Activated CD4-positive, alpha-beta memory T cell treated with anti-CD3 and anti-CD28 coated beads, Interleukin-2, amount 10 ng/mL, durations not matched to agents 7 days and 5 days (primary cell): ENCODE measurements at places on chromosomes 12 and 14.

- no peak for DNase-seq
Measured at GRCh38 chr14:104116756-104117340, 21.5 kb upstream of the KIF26A start.

DNA sequence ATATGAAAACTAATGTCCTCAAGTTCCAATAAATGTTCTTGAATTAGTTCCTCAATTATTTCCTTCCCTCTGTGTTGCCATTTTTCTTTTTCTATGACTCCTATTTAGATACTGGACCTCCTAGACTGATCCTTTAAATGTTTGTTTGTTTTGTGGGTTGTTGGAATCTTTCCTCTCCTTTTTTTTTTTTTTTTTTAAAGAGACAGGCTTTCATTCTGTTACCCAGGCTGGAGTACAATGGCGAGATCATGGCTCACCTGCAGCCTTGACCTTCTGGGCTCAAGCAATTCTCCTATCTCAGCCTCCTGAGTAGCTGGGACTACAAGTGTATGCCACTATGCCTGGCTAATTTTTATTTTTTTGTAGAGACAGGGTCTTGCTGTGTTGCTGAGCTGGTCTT, 9.6 kb downstream of the PRKAG1 start:
- no peak for DNase-seq

DNA sequence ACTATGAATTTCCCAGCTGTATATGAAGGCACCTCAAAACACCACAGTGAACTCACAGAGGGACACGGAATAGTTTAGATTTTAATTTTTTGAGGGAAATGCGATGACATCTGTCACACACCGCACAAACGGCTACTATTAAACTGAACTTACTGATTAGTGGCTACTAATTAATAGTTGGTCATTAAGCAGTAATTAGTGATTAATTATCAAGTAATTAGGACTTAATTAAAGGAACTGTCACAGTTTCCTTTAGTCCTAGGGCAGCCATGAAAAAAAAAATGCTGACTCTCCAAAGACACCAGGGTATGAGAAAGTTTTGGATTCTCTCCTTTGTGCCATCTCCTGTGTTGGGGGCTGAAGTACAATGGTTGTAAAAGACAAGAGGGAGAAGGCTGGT, 2.9 kb downstream of the OAS1 start:
- DNase-seq: no peak

DNA sequence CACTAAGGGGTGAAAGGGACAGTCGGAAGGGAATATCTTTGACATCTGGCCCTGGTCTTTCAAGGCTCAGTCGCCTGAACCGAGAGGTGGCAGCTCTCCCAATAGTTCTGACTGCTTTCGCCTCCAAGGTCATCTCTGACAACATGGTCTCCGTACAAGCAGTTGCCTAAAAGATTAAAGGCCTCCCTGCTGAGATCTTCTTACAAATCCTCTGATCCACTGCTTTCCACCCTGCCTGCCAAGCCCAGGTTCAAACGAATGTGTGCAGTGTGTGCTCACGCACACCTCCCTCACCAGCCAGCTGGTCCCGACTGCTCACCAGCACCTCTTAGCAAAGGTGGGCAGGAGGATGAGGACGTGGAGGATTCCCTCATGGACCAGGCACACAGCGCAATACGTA, 10.4 kb downstream of the B4GALNT3 start:
- DNase-seq: no peak

DNA sequence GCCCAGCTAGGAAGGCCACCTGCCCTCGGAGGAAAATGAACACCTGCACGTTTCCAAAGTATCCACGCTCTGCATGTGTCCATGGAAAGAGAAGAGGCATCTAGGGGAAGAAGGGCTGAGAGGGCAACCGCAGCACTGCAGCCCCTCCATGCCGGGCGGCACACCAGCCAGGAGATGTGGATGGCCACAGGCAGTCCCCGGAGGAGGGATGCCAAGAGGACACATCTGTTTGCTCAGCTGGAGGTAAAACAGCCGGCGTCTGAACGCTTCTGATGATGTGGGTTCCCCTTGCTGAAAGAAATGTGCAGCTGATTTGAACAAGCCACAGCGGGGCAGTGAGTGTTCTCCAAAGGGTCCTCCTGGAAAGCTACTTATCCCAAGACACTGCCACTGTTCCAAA, 34.0 kb downstream of the CHGA start:
- DNase-seq: no peak

DNA sequence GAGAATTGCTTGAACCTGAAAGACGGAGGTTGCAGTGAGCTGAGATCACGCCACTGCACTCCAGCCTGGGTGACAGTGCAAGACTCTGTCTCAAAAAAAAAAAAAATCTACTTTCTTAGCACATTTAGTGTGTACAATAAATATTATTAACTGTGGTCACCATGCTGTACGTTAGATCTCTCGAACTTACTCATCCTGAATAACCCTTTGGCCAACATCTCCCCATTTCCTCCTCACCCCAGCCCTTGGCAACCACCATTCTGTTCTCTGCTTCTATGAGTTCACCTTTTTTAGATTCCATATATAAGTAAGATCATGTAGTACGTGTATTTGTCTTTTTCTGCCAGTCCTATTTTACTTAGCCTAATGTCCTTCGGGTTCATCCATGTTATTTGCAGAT, 13.4 kb downstream of the FUT8 start:
- DNase-seq: no peak

DNA sequence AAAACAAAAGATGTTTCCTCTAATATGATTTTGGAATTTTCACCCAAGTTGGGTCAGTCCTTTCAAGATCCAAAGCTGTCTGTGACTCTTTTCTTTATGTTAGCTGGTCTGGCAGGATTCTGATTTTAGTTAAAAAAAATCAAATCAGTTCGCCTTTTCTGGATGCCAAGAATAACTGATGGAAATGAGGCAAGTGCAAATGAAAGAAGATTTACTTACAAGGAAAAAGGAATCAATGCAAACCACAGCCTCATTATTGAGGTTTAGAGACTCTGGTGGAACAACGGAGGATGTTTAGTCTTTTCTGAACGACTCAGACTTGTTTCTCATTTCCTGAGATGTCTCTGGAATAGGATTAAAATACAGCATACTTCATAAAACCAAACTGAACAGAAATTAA, 117.0 kb upstream of the DYRK2 start:
- no peak for DNase-seq

DNA sequence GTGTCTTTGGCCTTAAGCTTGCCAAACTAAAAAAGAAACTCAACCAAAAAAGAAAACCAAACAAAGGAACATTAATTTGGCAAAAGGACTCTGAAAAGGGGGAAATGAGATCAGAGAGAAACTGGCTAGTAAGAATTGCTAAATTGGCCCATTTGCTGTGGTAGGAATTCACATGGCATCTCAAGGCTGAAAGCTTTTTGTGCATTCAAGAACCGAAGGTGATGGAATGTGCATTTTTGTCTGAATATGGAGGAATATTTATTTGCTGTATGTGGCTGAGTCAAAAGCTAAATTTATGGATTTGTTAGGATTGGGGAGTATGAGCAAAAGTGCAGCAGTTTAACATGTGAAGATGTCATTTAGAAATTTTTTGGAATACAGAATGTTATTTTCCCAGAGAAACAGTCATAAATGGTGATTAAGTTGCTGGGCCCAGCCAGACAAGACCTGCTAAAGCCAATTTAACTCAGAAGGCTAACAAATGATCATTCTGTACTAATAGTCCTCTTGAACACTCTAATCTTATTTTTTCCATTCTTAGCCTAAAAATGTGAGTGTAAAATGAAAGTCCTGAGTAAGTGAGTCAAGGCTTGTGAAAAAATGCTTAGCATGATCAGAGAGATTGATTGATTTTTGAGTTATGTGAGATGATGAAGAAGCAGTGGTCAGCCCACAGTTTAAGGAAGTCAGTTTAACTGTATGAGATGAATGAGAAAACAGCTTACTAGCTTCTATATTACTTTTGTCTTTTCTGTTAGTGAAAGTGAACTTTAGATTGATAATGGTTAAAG, 94.1 kb downstream of the ANO6 start:
- DNase-seq: no peak
